ENCODE measurements at places on chromosomes 7 and 10.
A peak's percentile ranks its signal among the peaks of the same experiment; 100 is the strongest.

DNA sequence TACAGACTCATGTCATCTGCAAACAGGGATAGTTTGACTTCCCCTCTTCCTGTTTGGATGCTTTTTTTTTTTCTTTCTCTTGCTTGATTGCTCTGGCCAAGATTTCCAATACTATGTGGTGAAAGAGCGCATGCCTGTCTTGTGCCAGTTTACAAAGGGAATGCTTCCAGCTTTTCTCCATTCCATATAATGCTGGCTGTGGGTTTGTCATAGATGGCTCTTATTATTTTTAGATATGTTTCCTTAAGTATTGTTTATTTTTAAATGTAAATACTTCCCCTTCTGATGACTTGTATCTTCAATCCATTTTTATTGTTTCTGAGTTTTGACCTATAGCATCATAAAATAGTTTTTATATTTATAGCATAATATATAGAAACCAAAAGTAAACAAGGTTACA, 17.9 kb downstream of the FAM237B start:
- DNase-seq: no peak

- DNase-seq: no peak
These were observed 512 bp upstream of the VIM start for GRCh38 chr10:17227367-17228090.

DNA sequence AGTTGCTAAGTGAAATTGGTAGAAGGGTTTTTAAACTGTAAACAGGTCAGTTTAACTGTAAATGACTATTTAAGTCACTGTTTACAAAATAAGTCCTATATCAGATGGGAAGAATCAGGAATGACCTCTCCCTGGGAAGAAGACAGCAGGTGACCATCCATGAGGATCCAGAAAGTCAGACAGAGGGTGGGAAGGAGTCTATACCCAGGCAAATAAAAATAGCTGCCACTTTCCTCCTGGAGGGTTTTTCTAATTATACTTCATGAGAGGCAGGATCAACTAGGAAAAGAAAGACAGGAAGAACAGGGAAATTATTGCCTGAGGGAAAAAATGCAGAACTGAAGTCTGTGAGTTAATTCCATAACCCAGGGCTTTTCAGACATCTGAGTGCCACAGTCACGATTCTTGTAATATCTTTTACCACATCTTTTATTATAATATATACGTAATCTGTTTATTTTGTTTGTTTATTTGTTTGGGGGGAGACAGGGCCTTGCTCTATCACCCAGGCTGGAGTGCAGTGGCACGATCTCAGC, 7.0 kb downstream of the DNTT start:
- no peak for DNase-seq

DNA sequence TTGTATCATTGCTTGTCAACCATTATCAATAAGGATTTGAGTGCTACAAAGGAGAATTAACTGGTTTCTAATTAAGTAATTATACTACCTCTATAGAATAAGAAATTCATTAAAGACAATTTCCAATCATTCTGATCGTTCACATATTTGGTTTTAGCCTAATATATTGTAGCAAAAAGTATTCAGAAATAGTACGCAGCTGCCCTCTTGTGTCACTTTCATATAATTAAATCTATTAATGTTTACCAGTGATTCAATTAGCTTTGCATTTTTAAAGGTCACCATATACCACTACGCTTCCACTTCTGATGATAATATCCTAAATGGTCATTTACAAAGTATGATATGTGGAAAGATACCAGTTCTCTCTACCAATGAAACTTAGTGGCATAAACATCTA, 128.3 kb downstream of the NEBL start:
- DNase-seq: no peak

DNA sequence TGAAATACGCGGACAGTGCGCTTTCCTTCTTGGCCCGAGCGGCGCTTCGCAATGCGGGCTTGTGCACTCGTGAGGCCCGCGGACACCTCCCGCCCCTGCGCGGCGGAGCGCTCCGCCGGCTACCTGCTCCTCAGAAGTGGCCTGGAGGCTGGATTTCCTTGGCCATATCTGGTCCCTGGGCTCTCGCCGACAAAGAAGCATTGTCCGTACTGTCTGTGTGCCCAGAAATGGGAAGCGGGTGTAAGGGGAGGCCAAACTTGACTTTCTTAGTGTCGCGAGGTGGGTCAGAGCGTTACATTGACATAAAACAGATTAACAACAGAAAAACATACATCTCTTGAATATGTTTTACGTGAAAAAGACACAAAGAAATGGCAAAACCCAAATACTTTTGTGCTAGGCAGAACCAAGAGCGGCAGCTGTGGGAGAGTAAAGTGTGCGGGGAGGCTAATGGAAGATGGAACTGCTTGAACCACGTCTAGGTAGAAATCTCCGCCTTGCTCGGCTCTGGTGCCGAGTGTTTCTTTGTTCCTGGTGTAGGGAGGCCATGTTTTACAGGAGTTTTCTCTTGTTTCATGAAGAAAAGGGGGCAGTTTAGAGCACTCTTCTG, 1.4 kb downstream of the LANCL2 start:
- peak; percentile 8 for DNase-seq
